ENCODE measurements at places on chromosomes 16 and 17.

- DNase-seq, result no peak
- H3K36me3 ChIP-seq, result no peaks in the 10 kb centered on the region
- no peak overlapping the region for H3K4me3 ChIP-seq
- no peak overlapping the region for H3K27ac ChIP-seq
- H3K27me3 ChIP-seq, result peaks cover 19% of the 10 kb centered on the region
- H3K4me1 ChIP-seq, result no peaks in the 10 kb centered on the region
Observed at GRCh38 chr16:86195863-86196630, 297.1 kb downstream of the IRF8 start.

GRCh38 chr16:15434079-15434424 is 336 bp upstream of the BMERB1 start:
- no peak for DNase-seq
- H3K36me3 ChIP-seq, result no peaks in the 10 kb centered on the region
- H3K27ac ChIP-seq, result peak overlapping the region; percentile 13
- H3K4me3 ChIP-seq, result peak overlapping the region; percentile 87
- H3K4me1 ChIP-seq, result peaks cover 12% of the 10 kb centered on the region
- H3K27me3 ChIP-seq, result peaks cover 4% of the 10 kb centered on the region

DNA sequence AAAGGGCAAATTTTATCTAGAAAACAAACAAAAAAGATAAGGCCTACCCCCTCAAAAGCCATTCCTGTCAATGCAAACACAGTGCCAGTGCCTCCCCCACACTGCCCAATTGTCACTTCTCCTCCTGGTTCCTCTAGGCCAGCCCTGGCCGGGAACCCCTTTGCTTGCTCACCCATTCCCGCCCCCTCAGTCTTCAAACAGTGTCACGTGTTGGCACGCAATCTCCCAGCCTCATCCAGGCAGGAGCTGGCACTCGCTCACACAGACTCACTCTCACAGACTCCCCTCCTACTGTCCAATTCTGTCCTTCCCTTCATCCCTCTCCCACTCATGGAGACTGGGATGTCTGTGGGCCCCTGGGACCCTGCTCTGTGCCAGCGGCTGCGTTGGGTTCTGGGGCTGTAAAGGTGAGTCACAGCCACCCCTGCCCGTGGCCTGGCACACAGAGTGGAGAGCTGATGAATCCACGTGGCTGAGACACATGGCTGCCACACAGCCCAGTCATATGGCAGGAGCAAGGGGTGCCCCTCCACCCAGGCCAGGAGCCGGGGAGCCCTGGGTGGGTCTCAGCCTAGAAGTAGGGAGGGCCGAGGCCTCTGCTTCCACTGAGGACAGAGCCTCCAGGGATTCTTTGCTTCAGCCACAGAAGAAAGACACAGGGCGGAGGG is 54.8 kb downstream of the VAC14 start:
- H3K27ac ChIP-seq, result peak overlapping the region; percentile 78
- H3K36me3 ChIP-seq, result peaks cover 22% of the 10 kb centered on the region
- no peak for DNase-seq
- H3K4me3 ChIP-seq, result no peak overlapping the region
- H3K27me3 ChIP-seq, result no peaks in the 10 kb centered on the region

GRCh38 chr17:78872486-78872885 is 30.5 kb downstream of the CEP295NL start:
- peaks cover 11% of the 10 kb centered on the region for H3K4me1 ChIP-seq
- H3K27ac ChIP-seq, result no peak overlapping the region
- no peak for DNase-seq

GRCh38 chr17:63919311-63919723 is 678 bp upstream of the GH1 start:
- H3K27ac ChIP-seq, result peak overlapping the region; percentile 9
- H3K36me3 ChIP-seq, result no peaks in the 10 kb centered on the region
- H3K4me3 ChIP-seq, result peak overlapping the region; percentile 75
- peaks cover 42% of the 10 kb centered on the region for H3K4me1 ChIP-seq
- DNase-seq, result peak; percentile 84
- H3K27me3 ChIP-seq, result no peaks in the 10 kb centered on the region

All from memory B cell (primary cell).